NCI-H460 (cell line): ENCODE measurements at places on chromosomes 2 and 18.

GRCh38 chr2:236117861-236118269 is 50.3 kb downstream of the GBX2 start:
- no peak for DNase-seq

GRCh38 chr2:191206613-191207471 is 38.4 kb upstream of the MYO1B start:
- no peak for DNase-seq

DNA sequence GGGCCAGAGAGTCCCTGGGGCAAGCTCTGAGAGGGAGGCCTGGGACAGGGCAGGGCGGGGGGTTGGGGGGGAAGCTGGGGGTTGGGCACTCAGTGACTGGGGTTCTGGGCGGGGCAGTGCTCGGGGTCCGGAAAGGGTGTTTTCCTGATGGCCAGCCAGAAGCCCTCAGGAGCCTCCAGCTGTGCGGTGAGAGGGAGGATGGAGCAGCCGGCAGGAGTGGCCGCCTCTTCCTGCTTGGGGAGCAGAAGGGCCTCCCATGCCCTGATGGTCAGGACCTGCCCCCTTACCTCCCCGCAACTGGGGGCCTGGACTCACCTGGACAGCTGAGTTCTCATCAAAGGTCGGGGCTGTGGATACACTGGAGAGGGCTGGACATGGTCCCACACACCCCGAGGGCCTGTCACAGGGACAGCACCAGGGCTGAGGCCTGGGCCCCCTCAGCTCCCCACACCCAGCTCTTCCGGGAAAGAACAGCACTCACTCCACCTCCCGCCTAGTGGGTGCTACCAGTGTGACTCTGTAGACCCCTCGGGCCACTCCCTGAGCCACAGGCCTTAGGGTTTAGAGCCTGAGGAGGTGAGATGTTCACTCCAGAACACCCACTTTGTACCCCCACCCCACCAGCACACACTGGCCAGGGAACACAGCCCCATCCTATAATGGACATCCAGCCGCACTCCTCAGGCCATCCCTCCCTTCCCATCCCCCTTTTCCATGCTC is 6.7 kb downstream of the SFTPB start:
- no peak for DNase-seq

- no peak for DNase-seq
Observed at GRCh38 chr2:172510548-172510947, 45.3 kb upstream of the PDK1 start.

- DNase-seq: no peak
Observed at GRCh38 chr2:173948842-173949241, 16.3 kb downstream of the SP3 start.

GRCh38 chr2:7309582-7309981 is 392.4 kb downstream of the RNF144A start:
- DNase-seq: no peak

GRCh38 chr2:231900972-231901371 is 25.2 kb downstream of the NPPC start:
- no peak for DNase-seq

GRCh38 chr18:27713037-27713737 is 463.7 kb downstream of the CDH2 start:
- no peak for DNase-seq

- no peak for DNase-seq
Observed at GRCh38 chr2:101162561-101163330, 11.6 kb upstream of the TBC1D8 start.

DNA sequence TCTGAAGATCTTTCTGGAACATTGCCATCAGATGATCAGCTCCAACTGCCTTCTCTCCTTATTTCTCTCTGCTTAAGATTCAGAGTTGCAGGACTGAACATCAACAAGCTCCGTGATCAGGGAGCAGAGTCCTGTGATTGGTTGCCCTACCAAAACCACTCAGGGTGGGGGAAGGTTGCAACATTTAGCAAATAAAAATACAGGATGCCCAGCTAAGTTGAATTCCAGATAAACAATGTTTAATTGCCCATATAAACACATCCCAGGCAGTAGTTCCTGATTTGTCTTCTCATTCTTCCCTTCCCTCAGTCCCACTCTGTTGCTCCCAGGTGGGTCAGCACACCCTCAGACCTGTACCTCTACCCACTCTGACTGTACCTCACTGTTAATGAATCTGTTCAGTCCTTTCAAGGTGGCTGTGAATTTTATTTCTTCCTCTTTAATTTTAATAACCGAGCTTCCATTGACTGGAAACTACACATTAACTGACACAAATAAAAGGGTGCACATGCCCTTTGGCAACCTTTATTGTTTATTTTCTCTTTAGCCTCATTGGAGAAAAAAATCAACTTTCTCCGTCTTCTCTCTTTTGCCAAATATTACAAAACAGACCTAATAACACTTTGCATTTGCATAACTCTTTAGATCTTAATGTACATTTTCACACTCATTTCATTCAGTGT is 167.1 kb upstream of the PKDCC start:
- DNase-seq: no peak
